ENCODE measurements at places on chromosomes 3 and 15. TPM values are rescaled to one million over a fixed set of nuclear protein-coding genes. Genes with fewer than 3 reads are reported as not detected.

Gene XYLB
- total RNA-seq: 1.9 TPM

Gene CDCP1
- total RNA-seq: 1.6 TPM

Gene NOX5
- total RNA-seq: not detected

Gene SPESP1
- total RNA-seq: 5.6 TPM

Gene ROPN1
- total RNA-seq: not detected

Gene GJD2
- not detected for total RNA-seq

Gene NR2E3
- not detected for total RNA-seq

Gene GOLGA8G
- total RNA-seq: not detected

Gene ITGB5
- total RNA-seq: 190 TPM

Gene LCTL
- not detected for total RNA-seq

Gene SPSB4
- not detected for total RNA-seq

Gene SYNPR
- total RNA-seq: not detected

Gene BSN
- total RNA-seq: 0.10 TPM

Gene EFCAB12
- total RNA-seq: not detected

Gene CLDN1
- total RNA-seq: 11.3 TPM

Gene MYO5C
- 4.5 TPM for total RNA-seq

Gene AQP9
- not detected for total RNA-seq

Gene NANOGP8
- 0.20 TPM for total RNA-seq

Gene ANKUB1
- total RNA-seq: not detected

Gene CSTA
- not detected for total RNA-seq

Gene CYP1A2
- not detected for total RNA-seq

Gene ITIH1
- total RNA-seq: not detected

Gene CYB561D2
- total RNA-seq: 37.2 TPM

Gene BTLA
- total RNA-seq: not detected

Gene LSMEM2
- not detected for total RNA-seq

Gene SLC6A1
- not detected for total RNA-seq

Gene ZNF35
- total RNA-seq: 12.9 TPM

Gene FSTL1
- 244 TPM for total RNA-seq

Gene EPHB1
- 0.67 TPM for total RNA-seq

Gene GRAMD1C
- 20.1 TPM for total RNA-seq

Gene MAP2K1
- 56.9 TPM for total RNA-seq

Gene ESYT3
- total RNA-seq: 0.05 TPM

Gene CORO2B
- total RNA-seq: 3.7 TPM

Gene CPA3
- total RNA-seq: 2.3 TPM

Gene AADAC
- 0.87 TPM for total RNA-seq

Gene FSIP1
- total RNA-seq: 0.47 TPM

Gene RAB43
- 23.4 TPM for total RNA-seq

Gene UPK1B
- not detected for total RNA-seq

Gene ERICH6
- not detected for total RNA-seq

Gene STRA6
- 0.10 TPM for total RNA-seq

Gene CCR8
- total RNA-seq: not detected

Gene PLA2G4D
- total RNA-seq: not detected

Gene CYP1A1
- 30.3 TPM for total RNA-seq

Gene CCDC39
- not detected for total RNA-seq
